ENCODE measurements at places on chromosomes 5 and 9. TPM values are rescaled to one million over a fixed set of nuclear protein-coding genes. Genes with fewer than 3 reads are reported as not detected.

- no peak overlapping the region for H3K4me3 ChIP-seq
- H3K4me1 ChIP-seq, result no peaks in the 10 kb centered on the region
- no peak overlapping the region for H3K27ac ChIP-seq
- no peaks in the 10 kb centered on the region for H3K36me3 ChIP-seq
These were observed 9.1 kb upstream of the MVB12B start for GRCh38 chr9:126317513-126317912.

DNA sequence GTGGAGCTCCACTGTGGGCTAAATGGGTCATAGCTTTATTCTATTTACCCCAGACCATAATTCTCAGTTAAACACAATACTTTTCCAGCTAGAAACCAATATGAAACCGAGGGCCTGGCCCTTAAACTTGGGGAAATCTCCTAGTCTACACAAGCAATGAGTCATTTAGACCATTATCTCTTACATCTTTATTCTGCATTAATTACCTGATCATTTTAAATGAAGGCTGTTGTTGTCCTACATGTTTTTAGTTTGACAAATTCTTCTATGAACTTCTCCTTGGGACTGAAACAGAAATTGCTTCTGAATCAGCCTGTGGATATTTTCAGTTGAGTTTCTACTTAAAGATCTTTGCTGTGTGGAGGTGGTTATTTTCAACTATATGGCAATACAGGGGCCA lies 37.9 kb downstream of the RAI14 start:
- no peaks in the 10 kb centered on the region for H3K36me3 ChIP-seq
- H3K27me3 ChIP-seq, result no peaks in the 10 kb centered on the region
- H3K4me1 ChIP-seq, result peaks cover 16% of the 10 kb centered on the region
- DNase-seq, result no peak
- H3K4me3 ChIP-seq, result no peak overlapping the region

DNA sequence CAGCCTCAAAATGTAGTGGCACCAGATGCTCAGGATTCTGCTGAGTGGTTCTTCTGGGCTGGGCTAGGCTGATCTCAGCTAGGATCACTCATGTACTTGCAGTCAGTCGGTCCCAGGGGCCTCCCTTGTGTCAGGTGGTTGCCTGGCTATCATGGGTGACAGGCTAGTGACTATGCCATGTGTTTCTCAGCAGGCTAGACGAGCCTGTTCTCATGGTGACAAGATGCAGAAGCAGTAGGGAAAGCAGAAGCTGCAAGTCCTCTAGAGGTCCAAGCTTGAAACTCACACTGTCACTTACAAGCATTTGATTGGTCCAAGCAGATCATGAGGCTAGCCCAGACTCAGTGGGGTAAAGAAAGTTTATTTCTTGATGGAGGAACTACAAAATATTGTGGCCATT lies 15.2 kb upstream of the KCNMB1 start:
- H3K27me3 ChIP-seq, result no peaks in the 10 kb centered on the region
- DNase-seq, result no peak
- no peaks in the 10 kb centered on the region for H3K36me3 ChIP-seq
- no peak overlapping the region for H3K4me3 ChIP-seq

DNA sequence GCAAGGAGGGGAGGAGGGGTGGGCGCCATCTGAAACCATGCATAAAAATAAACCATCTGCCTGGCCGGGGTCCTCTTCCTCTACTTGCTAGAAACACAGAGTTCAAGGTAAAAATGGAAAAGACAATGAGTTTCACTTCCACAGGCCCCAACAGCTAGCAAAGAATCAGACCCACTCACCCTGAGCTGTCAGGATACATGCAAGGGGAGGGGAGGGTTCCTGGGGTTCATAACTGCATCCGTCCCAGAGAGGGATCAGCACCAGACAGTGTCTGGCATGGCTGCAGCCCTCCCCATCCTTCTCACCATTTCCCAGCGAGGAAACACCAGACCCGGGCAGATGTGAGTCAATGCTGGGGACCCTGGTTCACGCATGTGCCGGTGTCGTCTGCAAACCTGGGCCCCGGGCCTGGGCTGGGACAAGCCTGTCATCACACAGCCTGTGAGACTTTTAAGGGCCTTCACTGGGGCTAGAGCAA lies 55.4 kb downstream of the SEMA4D start:
- no peak overlapping the region for H3K4me3 ChIP-seq
- H3K4me1 ChIP-seq, result peaks cover 94% of the 10 kb centered on the region
- H3K27ac ChIP-seq, result peak overlapping the region; percentile 73
- peak; percentile 47 for DNase-seq
- no peaks in the 10 kb centered on the region for H3K27me3 ChIP-seq
- peaks cover 63% of the 10 kb centered on the region for H3K36me3 ChIP-seq

DNA sequence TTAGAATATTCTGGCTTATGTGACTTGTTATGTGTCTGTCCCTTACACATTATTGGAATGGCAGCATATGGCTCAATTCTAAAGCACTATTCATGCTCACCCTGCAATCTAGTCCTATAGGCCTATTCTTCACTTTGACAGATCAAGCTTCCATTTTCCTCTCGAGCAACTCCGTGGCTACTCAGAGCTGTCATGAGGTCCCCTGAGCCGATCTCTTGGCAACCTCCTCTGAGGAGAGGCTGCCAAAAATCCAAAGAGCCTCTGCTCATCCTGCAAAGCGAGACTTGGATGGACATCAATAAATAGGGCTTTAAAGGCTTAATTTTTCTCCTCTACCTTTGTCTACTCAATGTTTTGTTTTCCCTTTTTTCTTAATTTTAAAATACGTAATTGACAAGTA lies 163.8 kb downstream of the GABRB2 start:
- no peak overlapping the region for H3K4me3 ChIP-seq
- H3K27ac ChIP-seq, result no peak overlapping the region
- no peaks in the 10 kb centered on the region for H3K36me3 ChIP-seq
- peaks cover 2% of the 10 kb centered on the region for H3K27me3 ChIP-seq
- no peak for DNase-seq

Gene PCDHA9
- not detected for total RNA-seq

Gene IFNA17
- not detected for total RNA-seq

Gene CETN3
- 53.5 TPM for total RNA-seq

Gene QRFP
- not detected for total RNA-seq

Gene SPINK4
- total RNA-seq, result not detected

Gene MEGF9
- total RNA-seq, result 3.3 TPM

Data from activated CD4-positive, alpha-beta T cell treated with anti-CD3 and anti-CD28 coated beads for 36 hours (primary cell).